ENCODE measurements at places on chromosomes 16 and 17.
A peak's percentile ranks its signal among the peaks of the same experiment; 100 is the strongest.

DNA sequence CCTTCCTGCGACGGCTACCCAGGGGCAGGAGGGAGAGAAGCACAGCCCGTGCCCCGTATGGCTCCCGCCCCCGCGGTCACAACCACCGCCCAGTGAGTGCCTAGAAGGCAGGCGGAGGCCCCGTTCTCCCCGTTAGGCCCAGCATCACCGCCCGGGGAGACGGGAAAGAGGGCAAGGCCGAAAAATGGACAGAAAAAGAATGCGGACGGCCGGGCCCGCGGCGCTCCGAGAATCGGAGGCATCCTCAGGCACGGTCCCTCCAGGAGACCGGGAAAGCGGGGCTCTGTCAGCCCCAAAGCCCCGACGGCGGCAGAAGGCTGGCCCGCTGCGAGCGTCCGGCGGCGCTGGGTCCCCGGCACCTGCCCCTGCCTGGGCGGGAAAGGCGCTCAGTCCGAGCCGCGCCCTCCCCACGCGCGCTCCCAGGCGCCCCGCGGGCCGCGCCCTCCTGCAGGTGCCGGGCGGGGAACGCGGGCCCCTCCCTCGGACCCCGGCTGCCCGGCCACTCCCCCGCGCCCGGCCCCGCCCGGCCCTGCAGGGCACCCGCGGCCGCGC, 407 bp downstream of the MCRIP1 start:
- peak; percentile 24 for DNase-seq

GRCh38 chr17:60095381-60095780, 16.7 kb upstream of the HEATR6 start:
- DNase-seq = no peak

DNA sequence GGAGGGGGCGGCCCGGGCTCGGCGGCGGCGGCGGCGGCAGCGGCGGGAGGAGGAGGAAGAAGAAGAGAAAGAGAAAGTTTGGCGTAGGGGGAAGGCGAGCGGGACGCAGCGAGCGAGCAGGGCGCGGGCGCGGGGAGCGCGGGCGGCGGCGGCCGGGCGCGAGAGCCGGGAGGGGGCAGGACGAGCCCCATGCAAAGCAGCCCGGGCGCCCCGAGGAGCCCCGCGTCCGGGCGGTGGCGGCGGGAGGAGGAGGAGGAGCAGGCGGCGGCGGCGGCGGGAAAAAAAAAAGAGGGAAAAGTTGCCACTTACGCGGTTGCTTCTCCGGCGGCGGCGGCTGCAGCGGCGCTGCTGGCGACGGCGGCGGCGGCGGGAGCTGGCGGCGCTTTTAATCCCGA, 10.3 kb upstream of the ZFHX3 start:
- peak; percentile 52 for DNase-seq

- DNase-seq = peak; percentile 56
These were observed 218.7 kb downstream of the NTN1 start for GRCh38 chr17:9239793-9240658.

DNA sequence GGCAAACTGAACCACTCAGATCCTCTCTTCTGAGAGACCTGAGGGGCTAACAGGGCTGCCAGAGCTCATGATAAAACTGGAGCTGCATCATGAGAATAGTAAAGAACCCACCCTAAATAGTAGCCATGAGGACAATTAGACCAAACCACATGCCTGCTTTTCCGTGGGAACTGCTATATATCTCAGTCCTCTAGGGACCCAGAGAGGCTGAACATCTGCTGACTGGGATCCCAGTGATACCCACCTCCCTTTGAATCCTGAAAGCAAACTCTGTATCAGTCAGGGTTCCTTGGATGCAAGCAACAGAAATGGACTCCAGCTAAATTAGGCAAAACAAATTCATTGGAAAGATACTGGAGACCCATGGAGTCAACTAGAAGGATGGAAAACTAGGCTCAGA, 6.5 kb downstream of the MT1X start:
- no peak for DNase-seq

GRCh38 chr17:37726891-37727675, 17.8 kb downstream of the HNF1B start:
- no peak for DNase-seq

GRCh38 chr17:49438436-49439278, 24.0 kb upstream of the PHB1 start:
- DNase-seq = no peak

DNA sequence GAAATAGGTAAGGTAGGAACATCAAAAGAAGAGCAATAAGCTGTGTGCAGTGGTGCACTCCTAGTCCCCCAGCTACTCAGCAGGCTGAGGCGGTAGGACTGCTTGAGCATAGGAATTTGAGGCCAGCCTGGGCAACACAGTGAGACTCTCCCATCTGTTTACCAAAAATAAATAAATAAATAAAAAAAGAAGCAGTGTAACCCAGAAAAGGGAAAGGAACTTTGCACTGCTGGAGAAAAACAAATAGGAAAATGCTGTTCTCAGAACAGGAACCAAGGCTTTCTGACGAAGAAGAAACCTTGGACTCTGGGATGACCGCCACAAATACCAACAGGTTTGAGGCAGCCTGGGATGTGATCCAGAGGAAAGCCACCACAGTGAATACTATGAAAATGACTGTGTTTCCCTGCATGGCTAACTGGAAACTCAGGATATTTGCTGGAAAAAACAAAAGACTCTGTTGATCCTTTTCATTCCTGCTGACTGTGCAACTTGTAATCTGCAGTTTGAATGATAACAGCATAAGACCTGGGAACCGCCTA, 41.2 kb downstream of the TTC19 start:
- DNase-seq = peak; percentile 10

DNA sequence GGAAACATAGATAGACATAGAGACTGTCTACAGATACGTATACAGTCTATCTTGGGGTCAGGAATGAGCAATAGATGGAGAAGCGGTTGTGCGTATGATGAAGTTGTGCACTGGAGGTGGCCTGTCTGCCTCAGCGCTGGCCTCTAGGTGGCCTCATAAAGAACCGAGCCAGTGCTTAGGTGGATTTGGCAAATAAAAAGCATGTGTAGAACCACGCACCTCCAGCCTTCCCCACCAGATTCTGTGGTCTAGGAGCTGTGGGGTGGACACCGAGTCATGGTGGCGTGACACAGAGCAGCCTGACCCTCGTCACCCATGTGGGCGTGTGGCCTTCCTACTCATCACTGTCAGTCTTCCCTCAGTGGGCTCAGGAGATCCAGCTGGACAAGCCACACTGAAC, 34.0 kb downstream of the PGS1 start:
- DNase-seq = peak; percentile 39

- DNase-seq = no peak
These were observed 277.0 kb upstream of the PSMD7 start for GRCh38 chr16:74019612-74020011.

All from HCEC 1CT (cell line).